WTC11 (cell line): ENCODE measurements at places on chromosomes 2 and 18.

DNA sequence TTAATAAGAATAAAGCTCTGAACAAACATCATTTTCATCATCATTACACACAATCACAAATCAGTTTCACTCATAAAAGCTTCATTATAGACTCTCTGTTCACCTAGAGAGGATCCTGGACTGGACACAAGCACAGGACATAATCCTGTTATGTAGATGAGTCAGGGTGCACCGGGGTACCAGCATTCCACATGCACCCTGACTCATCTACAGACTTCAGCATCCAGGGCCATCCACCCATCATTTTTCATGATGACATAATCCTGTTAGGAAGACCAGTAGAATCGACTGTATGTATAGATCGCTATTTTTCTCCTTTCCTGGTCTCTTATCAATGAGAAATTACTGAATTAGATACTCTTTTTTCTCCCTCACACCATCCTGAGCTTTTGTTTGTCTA is 73.7 kb upstream of the PIK3C3 start:
- H3K27me3 ChIP-seq, result no peaks in the 10 kb centered on the region
- H3K27ac ChIP-seq, result no peak overlapping the region
- H3K4me1 ChIP-seq, result peaks cover 7% of the 10 kb centered on the region; the same call in 1 of the 2 replicates
- no peak overlapping the region for H3K4me3 ChIP-seq
- no peak for DNase-seq

DNA sequence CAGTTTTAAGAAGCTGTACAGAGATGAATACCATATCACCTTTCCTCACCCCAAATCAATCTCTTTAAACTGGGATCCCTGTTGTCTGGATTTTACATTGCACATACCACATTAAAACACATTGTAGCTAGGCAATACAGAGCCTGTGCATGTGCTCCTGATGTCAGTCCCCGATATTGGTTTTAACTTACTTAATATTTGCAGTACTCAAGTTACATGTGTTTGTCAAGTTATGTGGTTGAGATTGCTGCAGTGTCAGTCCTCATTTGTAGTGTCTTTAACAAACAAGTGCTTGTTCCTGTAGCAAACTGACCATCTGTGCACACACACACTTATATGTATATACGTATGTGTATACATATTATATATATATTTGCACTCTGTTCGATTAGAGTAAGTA is 10.4 kb upstream of the UBE2E3 start:
- no peak overlapping the region for H3K27ac ChIP-seq
- H3K36me3 ChIP-seq, result no peaks in the 10 kb centered on the region
- DNase-seq, result no peak
- no peaks in the 10 kb centered on the region for H3K27me3 ChIP-seq
- H3K4me1 ChIP-seq, result no peaks in the 10 kb centered on the region

GRCh38 chr2:109645412-109646184 is 31.4 kb downstream of the SOWAHC start:
- no peaks in the 10 kb centered on the region for H3K36me3 ChIP-seq
- DNase-seq, result no peak
- peak overlapping the region; percentile 78 for H3K27ac ChIP-seq
- H3K27me3 ChIP-seq, result no peaks in the 10 kb centered on the region
- peaks cover 21% of the 10 kb centered on the region for H3K4me1 ChIP-seq

DNA sequence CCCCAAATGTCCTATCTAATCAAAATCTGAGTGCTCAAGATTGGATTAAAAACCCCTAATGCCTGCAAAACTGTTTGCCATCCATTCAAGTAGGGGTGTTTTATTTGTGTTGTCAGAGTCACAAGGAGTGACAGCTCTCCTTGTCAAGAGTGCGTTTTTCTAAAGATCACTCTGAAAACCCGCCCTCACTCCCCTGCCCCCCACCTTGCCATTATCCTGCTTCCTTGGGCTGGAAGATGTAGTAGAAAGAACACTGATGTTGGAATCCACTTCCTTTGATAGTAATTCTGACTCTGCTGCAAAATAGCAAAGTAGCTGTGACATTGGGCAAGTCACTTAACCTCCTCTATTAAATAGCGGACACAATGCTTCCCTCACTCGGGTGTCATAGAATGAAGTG is 155.6 kb downstream of the TSN start:
- H3K4me3 ChIP-seq, result no peak overlapping the region
- H3K27ac ChIP-seq, result no peak overlapping the region
- H3K27me3 ChIP-seq, result no peaks in the 10 kb centered on the region; the same call in 1 of the 2 replicates
- no peaks in the 10 kb centered on the region for H3K36me3 ChIP-seq
- DNase-seq, result no peak

DNA sequence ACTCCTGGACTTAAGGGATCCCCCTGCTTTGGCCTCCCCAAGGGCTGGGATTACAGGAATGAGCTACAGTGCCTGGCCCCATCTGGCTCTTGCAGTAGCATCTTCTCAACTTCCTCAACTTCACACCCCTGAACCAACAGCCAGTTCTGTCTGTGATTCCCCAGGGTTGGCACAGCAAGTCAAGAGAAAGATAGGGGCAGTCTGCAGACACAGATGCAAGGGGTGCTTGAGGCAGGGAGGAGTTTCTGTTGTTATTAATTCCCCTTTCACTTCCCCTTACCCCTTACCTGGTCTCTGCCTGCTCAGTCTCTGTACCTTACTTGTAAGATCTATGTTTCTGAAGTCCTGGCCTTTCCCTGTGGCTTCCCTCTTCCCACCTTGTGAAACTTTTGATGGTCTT is 54.1 kb upstream of the MEX3C start:
- no peak overlapping the region for H3K4me3 ChIP-seq
- DNase-seq, result no peak
- H3K36me3 ChIP-seq, result peaks cover 6% of the 10 kb centered on the region; the same call in 1 of the 2 replicates
- H3K27me3 ChIP-seq, result no peaks in the 10 kb centered on the region; the same call in 1 of the 2 replicates
- H3K27ac ChIP-seq, result no peak overlapping the region

DNA sequence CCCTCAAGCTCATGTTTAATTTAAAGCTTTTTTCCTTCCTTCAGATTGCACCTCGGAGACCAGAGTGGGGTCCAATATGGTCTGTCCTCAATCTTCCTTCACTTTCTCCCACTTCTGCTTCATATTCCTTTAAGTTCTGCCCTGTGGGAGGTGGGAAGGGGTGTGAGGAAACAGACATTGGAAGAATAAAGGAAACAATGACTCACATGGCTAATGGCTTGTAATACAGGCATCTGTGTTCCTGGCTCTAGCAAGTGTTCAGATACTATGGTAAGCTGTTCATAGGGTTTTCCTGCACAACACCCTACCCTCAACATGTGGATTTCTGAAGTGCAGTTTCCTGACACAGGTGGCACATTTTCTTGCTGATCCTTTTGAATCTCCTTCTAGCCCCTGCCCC is 209.5 kb downstream of the PIK3C3 start:
- DNase-seq, result no peak
- H3K27me3 ChIP-seq, result no peaks in the 10 kb centered on the region
- no peak overlapping the region for H3K27ac ChIP-seq
- no peaks in the 10 kb centered on the region for H3K36me3 ChIP-seq
- no peaks in the 10 kb centered on the region for H3K4me1 ChIP-seq

DNA sequence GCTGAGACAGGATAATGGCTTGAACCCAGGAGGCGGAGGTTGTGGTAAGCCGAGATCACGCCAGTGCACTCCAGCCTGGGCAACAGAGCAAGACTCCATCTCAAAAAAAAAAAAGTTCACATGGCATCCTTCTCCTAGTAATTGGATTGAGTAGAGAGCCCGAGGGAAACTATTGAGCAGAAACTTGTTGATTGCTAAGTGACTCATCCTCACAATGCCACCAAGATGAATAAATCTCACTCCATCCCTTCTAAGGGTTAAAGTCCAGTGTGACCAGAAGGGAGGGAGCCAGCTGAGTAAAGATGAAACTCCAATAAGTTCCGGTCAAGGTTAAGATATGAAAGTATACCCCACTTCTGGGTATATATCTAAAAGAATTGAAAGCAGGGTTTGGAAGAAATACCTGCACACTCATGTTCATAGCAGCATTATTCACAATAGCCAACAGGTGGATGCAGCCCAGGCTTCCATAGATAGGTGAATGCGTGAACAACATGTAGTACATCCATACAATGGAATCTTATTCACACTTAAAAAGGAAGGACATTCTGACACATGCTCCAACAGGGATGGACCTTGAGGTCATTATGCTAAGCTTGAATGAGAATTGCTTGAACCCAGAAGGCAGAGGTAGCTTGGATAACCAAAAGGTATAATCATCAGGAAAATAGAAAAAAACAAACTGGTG is 13.0 kb upstream of the FHL2 start:
- H3K27me3 ChIP-seq, result no peaks in the 10 kb centered on the region; the same call in 1 of the 2 replicates
- no peaks in the 10 kb centered on the region for H3K4me1 ChIP-seq
- H3K4me3 ChIP-seq, result no peak overlapping the region
- no peak overlapping the region for H3K27ac ChIP-seq
- H3K36me3 ChIP-seq, result no peaks in the 10 kb centered on the region

DNA sequence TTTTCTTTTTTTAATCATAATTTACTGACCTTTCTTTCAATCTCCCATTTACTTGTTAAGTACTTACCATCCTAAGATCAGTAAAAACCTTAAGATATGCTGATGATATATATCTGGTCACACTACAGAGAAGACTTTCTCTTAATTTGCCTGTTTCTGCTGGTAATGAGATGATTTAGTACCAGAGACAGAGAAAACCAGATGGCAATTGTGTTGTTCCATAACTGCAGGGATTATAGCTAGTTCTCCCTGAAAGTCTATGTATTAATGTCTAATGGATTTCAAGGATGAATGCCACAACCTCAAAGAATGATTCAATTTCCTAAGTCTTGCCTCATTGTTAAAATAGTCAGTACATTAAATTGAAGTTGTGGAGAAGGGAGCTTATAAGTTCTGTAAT is 40.3 kb downstream of the SNTG2 start:
- peaks cover 23% of the 10 kb centered on the region for H3K4me1 ChIP-seq
- no peaks in the 10 kb centered on the region for H3K27me3 ChIP-seq
- H3K4me3 ChIP-seq, result no peak overlapping the region
- no peak overlapping the region for H3K27ac ChIP-seq
